Inflammatory macrophage treated with lipopolysaccharide for 4 hours (primary cell): ENCODE measurements at places on chromosomes 6 and 20.

- no peak for DNase-seq
Measured at GRCh38 chr20:40565682-40566040, 123.4 kb downstream of the MAFB start.

- no peak for DNase-seq
Measured at GRCh38 chr6:107776415-107776814, 47.7 kb downstream of the SCML4 start.

- DNase-seq, result no peak
Measured at GRCh38 chr20:7650086-7650879, 290.0 kb downstream of the HAO1 start.

- peak; percentile 61 for DNase-seq
Measured at GRCh38 chr6:145705561-145705960, 29.8 kb downstream of the EPM2A start.

GRCh38 chr6:137740091-137740755, 126.8 kb upstream of the TNFAIP3 start:
- DNase-seq, result peak; percentile 55

DNA sequence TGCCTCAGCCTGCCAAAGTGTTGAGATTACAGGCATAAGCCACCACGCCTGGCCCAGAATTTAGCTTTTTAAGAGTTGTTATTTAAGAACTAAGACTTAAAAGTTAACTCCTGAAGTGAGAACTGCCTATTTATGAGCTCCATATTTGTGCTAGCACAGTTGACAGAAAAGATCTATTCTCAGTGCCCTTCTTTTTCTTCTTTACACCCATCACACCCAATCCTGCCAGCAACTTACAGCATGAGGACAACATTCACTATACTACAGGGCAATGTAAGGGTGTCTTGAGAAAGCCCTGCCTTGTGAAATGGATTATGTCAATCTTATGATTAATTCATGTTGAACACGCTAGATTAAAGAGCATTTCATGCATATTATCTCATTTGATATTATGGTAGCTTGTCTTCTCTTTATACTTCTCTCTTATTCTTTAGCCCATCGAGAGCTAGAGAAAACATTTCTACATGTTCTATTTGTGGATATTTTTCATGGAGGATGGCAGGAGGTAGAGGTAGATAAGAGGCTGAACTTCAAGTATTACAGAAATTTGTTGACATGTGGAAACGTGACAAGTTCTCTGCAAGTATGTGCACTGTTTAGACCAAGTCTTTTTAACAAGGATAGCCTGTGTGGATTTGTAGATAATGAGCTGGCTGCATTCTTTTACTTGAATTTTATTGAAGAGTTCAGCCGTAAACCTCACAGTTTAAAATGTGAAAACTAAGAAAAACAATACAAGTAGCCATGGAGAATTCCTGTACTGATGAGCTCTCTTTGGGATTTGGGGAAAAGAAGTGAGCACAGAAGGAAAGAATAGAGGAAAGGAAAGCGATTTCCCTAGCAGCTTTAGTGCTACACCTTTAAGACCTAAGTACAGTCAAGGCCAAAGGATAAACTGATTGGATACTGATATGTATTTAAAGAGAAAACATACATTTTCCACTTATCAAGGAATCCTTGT, 212.2 kb downstream of the ARHGAP18 start:
- DNase-seq, result peak; percentile 28

DNA sequence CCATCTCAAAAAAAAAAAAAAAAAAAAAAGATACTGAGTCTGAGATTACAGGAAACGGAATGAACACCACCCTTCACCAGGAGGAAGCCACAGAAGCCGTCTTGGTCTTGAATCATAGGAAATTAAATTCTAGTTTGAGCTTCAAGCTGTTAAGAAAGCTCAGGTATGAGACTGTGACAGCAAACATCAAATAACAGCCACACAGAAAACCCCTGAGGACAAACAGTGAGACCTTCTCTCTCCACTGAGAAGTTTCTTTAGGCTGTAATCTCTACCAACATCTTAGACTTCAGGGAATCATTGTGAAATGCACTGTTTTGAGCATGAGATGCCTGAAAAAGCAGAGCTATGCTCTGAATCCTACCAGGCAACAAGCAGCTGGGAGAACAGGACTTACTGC, 30.8 kb downstream of the PDE10A start:
- no peak for DNase-seq

GRCh38 chr20:40682104-40682981, 6.7 kb downstream of the MAFB start:
- DNase-seq, result no peak
